Fibroblast of upper back skin (primary cell): ENCODE measurements at places on chromosomes 7 and 10.
A peak's percentile ranks its signal among the peaks of the same experiment; 100 is the strongest.

DNA sequence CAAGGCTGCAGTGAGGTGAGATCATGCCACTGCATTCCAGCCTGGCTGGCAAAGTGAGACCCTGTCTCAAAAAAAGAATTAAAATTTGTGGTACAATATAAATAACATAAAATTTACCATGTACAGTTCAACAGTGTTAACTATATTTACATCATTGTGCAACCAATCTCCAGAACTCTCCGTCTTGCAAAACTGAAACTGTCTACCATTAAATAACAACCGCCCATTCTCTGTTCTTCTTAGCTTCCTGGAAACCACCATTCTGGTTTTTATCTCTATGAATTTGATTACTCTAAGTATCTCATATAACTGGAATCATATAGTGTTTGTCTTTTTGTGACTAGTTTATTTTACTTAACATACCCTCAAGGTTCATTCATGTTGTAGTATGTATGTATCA, 167.6 kb downstream of the AUTS2 start:
- DNase-seq = no peak

GRCh38 chr10:119893074-119893473, 544 bp downstream of the SEC23IP start:
- no peak for DNase-seq

DNA sequence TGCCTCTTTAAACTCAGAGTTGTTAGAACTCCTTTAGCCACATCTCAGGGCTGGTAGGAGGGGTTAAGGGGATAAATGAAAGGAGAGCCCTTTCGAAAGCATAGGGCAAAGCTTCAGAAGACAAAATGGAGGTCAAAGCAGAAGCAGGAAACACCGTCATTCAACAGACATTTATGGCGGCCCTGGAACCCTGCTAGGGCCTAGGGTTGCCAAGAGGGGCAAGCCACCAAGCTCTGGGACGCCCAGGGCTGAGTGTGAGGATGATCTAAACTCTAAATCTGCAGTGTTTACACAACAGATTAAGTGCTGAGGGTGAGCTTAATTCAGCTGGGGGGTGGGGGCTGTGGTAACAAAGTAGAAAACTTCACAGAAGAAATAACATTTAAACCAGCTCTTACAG, 79.0 kb upstream of the NFE2L3 start:
- no peak for DNase-seq

- DNase-seq = peak; percentile 47
These were observed 46.2 kb downstream of the LAMB4 start for GRCh38 chr7:108083980-108084379.

DNA sequence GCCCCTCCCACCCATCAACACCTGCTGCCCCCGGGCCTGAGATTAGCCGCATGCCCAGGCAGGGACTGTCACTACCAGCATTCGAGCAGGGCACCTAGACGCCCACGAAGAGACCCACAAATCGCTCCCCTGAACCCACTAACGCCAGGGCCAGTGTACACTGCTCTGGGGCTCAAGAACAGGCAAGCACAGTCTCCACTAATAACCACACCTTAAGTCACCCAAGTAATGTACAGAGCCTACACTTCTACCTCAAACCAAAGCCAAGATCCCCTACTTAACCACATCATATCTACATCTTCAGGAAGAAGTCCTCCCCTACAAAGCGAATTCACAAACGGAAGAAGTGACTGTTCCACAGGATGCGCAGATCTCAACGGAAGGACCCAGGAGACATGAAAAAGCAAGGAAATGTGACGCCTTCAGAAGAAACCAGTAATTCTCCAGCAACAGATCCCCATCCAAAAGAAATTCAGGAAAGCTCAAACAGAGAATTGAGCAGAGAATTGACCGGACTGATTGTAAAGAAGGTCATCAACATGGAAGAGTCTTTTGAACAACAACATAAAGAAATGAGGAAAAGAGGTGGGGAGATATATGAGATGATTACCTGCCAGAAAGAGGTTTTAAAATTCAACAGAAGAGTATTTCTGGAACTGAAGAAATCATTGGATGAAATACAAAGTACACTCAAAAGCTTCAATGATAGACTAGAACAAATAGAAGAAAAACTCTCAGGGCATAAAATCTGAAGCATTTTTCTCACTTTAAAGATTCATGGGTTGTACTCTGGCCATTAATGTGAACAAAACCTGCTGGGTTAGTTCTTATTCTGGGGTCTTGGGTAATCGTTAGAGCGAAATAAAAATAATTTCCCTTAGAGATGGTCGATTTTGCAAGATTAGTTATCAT, 20.9 kb downstream of the IFT22 start:
- no peak for DNase-seq

- DNase-seq = no peak
These were observed 16.1 kb upstream of the MEST start for GRCh38 chr7:130475776-130476175.

- DNase-seq = peak; percentile 74
These were observed 3.4 kb downstream of the MMRN2 start for GRCh38 chr10:86953747-86954680.

- no peak for DNase-seq
These were observed 78.8 kb downstream of the ZEB1 start for GRCh38 chr10:31397852-31398251.

DNA sequence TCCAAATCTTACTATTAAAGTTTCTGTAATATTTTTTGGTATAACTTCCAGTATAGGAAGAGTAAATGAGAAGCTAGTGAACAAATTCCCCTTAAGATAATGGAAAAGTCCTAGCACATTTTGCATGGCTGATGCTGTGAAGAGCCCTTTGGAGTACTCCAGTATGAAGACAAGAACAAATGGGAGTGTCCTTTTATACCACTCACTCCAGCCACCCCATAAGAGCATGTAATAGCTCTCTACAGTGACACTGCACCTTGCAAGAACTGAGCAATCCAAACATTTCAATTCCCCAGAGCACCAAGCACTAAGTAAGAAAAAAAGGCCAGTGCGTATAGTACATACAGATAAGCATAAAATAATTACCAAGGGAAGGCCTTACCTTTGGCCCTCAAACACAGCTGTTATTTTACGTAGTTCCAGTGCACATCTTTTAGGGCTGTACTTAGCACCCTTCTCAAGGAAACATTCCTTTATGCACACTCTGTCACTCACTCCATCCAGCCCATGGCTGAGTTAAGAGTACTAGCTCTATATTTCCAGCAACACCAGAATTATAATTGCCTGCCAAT, 135.4 kb downstream of the ST7 start:
- DNase-seq = no peak

GRCh38 chr7:33792547-33793105, 112.7 kb upstream of the BMPER start:
- no peak for DNase-seq

- no peak for DNase-seq
These were observed 14.9 kb upstream of the ITGB1 start for GRCh38 chr10:32972929-32973328.

DNA sequence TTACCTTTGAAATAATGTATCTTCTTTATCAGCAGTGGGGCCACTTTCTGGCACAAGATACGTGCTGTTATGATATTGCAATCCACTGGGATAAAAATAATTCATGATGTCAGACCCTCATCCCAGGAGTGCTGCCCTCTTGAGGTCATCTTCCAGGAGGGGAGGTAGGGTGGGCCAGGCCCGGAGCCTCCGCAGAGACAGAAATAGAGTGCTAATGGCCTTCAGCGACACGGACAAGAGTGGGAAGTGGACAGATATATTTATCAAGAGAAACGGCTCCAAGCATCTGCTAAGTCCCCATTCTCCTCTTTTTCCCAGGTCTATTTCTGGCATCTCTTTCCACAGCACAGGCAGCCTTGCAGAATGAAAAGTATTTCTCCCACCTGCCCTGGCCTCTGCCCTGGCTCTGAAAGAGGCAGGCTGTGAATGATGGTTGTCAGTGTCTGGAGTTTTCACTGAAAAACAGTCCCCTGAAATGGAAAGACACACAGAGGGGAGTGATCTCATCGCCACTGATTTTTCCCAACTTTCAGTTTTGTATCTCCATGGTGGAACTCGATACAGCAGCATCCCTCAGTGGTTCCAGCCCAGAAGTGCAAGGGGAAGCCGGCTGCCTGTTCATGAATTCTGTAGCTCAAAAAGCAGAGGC, 251.7 kb upstream of the MYO3A start:
- peak; percentile 13 for DNase-seq

GRCh38 chr7:134959810-134960209, 26.5 kb upstream of the AGBL3 start:
- no peak for DNase-seq
